GM03348 (cell line): ENCODE measurements at places on chromosomes 13 and 19.
A peak's percentile ranks its signal among the peaks of the same experiment; 100 is the strongest.

- no peak for DNase-seq
Observed at GRCh38 chr13:34031610-34032009, 213.7 kb downstream of the RFC3 start.

DNA sequence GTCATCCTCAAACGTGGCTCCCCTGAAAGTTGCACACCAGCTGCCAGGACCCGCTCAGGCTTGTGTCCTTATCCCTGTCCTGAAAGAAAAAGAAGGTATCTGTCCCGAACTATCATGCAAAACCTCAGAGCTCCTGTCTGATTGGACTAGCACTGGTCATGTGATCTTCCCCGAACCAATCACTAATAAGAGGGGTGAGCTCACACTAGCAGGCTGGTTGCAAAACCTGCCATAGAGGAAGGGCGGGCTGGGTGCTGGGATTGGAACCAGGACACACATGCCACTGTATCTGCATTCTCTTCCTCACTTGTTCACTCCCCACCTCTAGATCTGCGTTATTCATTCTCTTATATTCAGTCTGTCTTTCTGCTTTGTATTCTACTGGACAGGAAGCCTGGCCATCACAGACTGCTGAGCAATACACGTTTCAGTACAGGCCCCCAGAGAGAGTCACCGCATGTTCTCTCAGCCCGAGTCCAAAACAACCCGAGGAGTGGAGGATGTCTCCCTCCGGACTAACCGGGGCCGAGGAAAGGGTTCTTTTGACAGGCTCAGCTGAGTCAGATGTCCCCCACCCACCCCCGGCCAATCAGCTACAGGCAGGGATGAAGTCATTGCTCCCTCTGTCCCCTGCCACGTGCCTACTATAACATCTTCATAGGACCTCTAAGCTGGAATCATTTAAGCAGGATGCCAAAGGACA lies 97.7 kb downstream of the SIPA1L3 start:
- peak; percentile 96 for DNase-seq

DNA sequence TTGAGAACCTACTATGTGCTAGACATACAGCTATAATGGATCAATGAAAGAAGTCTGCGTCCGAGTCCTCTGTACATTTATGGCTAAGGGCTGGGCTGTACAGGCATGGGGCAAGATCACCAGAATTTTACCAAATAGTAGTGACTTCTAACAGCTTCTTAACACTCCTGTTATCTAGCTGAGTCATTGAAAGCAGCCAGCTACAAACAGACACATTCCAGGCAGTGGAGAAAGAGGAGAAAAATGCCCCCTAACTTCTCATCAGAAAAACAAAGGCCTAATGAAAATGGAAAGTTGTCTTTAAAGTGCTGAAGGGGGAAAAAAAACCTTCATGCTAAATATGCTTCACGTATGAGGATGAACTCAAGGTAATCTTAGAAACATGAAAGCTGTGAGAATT lies 14.3 kb upstream of the ZNF667 start:
- DNase-seq, result no peak

GRCh38 chr13:102443249-102443648 lies 41.4 kb upstream of the FGF14 start:
- no peak for DNase-seq

DNA sequence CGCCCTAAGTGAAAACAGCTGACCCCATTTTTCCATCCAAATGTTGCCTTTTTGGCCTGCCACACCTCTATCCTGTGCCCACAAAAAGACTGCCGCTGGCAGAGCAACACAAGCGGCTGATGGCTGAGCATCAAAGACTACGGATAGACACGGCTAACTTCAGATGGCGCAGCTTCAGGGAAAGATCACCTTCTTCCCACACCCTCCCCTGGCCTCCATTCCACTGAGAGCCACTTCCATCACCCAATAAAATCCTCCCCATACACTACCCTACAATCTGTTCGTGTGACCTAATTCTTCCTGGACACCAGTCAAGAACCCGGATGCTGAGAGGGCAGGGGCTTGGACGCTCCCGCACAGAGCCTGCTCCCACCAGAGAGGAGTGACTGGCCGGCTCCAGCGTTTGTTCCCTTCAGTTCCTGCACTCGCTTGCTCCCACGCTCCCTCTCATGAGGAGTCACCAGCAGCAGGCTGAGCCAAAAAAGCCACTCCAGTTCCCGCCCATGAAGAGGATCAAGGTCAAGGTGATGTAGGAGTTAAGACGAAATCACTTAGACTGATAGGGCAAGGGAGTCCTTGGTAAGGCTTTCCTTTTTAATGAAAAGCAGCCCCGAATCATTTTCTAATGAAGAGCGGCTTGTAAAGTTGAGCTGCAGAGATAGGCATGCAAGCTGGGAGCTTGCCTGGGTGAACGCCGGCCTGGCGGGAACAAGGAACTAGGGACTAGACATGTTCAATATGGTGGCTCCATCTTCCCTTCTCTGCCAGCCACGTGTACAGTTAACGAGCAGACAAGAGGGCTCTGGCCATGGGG lies 35.7 kb downstream of the TSKS start:
- peak; percentile 40 for DNase-seq

DNA sequence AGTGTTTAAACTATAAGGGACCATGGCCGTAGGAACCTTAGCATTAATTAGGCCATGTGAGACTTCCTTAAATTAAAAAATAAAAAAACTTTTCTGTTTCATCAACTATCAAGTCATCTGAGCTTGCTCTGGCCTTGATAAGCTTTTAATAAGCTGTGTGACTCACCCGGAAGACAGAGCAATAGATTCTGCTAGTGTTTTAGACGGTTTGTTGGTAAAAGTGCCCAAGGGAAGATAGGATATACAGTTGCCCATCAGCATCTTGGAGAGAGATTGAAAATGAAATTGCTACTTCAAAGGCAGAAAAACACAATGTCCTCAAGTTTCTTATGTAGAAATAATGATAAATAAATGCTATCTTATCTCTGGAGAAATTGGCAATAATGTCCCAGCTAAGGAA lies 31.2 kb upstream of the RCBTB2 start:
- no peak for DNase-seq

DNA sequence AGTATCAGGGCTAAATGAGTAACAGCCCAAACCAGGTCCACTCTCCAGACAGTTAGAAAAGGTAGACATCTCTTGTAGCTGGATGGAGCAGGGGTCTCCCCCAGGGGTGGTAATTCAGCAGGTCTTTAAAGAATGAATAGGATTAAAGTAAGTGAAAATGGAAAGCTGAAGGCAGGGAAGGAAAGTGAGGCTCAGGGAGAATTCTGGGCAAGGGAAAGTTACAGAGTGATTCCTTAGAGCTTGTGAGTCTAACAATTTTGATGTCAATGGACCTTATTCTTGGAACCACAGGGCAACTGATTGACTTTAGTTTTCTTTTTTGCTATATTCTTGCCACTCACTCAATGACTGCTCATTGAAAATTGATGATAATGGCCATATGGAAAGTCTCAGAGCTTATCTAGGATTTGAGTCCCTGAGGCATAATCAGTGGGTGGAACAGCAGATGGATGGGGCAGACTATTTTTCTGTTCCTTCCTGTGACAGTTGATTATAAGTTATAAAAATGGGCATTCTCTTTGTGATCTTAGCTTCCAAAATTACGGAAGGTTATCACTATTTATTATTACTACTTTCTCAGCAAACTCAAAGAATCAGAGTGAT lies 76.9 kb downstream of the LRCH1 start:
- no peak for DNase-seq

DNA sequence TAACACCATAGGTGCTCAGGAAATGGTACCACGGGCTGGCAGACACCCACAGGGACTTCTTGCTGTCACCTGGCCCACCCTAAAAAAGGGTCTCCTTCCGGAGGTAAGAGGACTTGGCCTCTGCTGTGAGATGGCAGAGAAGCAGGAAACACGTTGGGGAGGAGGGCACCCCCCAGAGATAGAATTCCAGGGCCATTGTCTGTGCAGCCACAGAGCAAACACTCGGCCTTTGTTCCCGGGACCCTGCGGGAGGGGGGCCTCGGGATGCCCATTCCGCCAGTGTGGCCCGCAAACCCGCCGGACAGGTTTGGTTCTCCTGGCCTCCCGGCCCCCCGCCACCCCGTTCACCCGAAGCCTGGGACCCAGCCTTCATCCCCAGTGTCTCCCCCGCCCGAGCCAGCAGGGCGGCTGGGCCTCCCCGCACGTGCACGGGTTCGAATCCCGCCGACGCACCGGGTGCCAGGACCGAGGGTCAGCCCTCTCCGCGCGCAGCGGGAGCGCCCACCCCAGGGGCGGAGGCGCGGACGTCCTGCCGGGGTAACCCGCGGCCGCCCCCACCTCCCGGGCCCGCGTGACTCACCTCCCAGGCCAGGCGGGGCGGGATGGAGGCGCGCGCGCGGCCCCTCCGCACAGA lies 714 bp downstream of the PLPP2 start:
- DNase-seq, result peak; percentile 55

GRCh38 chr19:10915130-10916091 lies 13.0 kb downstream of the YIPF2 start:
- peak; percentile 95 for DNase-seq

- DNase-seq, result no peak
Observed at GRCh38 chr13:112434032-112434431, 57.9 kb downstream of the SPACA7 start.

DNA sequence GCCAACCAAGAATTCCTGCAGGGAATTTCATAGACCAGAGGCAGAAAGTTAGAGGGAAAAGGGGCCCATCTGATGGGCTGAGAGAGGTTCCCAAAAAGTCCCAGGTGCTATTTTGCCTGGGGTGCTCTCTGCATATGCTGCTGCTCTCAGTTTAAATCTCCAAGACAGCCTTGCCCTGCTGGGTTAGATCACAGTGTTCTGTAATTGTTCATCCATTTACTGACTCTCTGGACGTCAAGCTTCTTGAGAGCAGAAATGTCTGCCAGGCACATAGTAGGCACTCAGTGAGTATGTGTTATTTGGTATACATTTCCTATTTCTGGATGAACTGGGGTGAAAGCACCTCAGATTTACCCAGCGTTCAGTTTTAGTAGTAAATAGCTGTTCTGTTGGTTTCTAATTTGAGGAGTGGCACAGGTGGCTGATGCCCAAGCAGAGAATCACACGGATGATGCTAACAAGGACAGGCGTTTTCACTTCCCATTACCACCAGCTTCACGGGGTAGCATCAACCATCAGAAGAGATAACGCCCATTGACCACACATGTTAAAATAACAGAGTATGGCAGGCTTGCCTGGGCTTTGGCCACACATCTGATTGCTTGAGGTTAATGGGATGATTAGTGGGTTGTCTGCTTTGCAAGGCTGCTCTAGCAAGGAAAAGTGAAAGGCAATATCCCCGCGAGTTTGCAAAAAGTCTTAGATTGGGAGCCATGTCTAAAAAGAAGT lies 161.1 kb downstream of the SLC7A1 start:
- DNase-seq, result no peak

- no peak for DNase-seq
Observed at GRCh38 chr19:30856786-30857185, 484.6 kb downstream of the ZNF536 start.

DNA sequence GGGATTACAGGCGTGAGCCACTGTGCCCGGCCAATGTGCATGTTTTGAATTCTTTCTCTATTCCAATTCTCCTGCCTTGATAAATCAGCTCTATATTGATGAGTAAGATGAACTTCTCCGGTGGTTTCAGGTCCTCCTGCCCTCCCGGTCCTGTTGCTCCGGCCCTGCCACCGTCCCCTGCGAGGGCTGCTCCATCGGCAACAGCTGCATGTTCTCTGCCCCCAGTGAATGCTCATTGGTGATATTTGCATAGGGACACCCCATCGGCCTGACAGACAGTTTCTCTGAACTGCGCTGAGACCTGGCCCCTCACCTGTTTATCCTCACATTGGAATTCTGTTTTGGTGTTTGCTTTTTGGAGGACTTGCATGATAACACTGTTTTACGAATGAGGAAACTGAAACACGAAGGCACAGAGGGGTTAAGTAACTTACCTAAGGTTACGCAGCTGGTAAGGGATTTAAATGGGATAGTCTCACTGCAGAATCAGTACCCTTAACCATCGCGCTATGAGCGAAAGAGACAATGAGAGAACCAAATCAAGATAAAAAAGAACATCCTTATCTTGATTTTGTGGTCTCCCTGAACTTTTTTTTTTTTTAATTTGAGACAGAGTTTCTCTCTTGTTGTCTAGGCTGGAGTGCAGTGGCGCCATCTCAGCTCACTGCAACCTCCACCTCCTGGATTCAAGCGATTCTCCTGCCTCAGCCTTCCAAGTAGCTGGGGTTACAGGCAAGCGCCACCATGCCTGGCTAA lies 32.2 kb downstream of the ZNF557 start:
- no peak for DNase-seq

DNA sequence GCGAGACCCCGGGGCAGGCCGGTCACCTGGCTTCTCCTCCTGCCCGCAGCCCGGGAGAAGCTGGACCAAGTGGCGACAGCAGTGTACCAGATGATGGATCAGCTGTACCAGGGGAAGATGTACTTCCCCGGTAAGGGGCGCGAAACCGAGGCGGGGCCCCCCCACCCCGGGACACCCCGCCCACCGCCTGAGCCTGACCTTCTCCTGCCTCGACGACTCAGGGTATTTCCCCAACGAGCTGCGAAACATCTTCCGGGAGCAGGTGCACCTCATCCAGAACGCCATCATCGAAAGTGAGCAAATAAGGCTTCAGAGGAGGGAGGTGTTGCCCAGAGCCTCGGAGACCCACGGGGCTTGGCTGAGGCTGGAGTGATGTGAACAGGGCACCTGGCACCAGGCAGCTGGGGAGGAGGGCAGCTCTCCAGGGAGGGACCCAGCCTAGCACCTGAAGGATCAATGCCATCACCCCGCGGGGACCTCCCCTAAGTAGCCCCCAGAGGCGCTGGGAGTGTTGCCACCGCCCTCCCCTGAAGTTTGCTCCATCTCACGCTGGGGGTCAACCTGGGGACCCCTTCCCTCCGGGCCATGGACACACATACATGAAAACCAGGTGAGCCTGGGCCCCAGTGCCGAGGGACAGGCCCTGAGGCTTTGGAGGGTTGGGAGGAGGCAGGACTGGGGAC lies 629 bp downstream of the IZUMO4 start:
- DNase-seq, result no peak

DNA sequence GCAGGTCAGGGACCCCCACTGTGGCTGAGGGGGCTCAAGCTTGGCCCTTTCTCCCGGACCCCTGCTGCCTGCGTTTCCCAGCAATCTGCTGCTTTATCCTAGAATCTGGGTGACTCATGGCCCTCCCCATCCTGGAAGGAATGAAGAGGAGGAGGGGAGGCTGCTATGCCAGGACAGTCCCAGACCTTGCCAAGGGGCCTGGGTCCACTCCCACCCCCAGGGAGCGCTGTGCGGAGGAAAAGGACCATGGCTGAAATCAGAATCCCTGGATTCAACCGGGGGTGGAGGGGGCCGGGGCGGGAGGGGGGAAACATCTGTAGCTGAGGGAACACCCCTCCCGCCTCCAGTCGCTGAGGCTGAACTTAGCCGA lies 20.5 kb downstream of the ZNF114 start:
- peak; percentile 78 for DNase-seq

DNA sequence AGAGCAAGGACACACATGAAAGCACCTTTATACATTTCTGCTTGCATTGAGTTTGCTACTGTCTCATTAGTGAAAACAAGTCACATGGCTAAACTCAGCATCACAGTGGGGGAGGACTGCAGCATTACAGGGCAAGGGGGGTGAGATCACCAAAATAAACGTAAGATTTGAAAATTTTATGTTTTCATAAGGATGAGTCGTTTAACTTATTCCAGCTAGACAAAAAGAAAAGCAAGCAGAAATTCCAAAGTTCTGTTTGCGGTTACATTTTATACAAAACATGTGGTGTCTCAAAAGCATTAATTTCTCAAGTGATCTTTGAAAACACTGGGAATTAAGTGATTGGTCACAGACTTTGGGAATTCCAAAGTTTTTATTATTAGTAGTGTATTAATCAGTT lies 261.4 kb upstream of the RXFP2 start:
- DNase-seq, result peak; percentile 69

- peak; percentile 74 for DNase-seq
Observed at GRCh38 chr13:23871616-23872220, 17.5 kb downstream of the MIPEP start.
